PC-3 (cell line): ENCODE measurements at places on chromosomes 7 and 10.

DNA sequence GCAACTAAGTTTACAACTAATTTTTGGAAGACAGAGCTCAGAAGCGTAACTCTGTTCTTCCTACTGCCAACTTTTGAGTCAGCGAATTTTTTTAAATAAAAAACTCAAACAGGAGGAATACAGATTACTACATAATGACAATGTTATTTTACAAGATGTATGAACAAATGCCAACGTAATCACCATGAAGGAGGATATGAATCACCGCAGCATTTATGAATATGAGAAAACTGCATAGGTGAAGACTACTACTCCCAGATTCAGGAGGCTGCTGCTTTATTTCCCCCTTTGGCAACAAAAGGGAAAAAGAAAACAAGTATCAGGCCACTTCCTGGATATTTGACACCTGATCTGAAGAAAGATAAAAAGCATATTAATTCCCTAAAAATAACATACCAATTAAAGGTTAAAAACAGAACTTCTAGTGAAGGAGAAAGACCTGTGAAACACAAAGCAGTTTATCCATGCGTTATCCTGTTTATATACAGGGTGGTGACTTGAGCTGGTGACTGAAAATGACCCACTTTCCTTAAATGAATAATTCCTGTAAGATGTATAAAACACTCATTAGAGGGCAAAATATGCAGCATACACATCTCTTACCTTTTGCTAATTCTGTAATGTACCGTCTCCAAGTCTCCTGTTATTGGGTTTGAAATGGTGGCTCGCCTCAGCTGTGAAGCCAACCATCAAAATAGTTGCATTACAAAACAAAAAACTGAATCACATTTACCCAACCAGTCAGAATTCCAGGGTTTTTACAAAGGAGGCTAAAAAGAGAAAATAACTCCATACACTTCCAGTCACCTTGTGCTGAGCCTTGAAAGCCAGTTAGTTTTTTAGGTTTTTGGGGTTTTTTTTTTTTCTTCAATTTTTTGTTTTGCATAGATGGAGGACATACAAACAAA, 52.0 kb downstream of the P4HA1 start:
- peak; percentile 100 for DNase-seq

DNA sequence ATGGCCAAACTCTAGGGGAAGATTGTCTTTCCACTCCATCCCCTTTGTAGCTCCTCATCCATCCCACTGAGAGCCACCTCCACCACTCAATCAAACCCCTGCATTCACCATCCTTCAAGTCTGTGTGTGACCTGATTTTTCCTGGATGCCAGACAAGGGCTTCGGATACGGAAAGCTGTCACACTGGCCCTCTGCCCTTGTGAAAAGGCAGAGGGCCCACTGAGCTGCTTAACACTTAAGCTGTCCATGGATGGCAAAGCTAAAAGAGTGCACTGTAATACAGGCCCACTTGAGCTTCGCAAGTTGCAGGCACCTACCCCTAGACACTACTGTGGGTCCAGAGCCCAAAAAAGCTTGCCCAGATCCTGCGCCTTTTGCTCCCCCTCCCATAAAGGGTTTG, 237.2 kb downstream of the MAGI2 start:
- DNase-seq, result no peak

DNA sequence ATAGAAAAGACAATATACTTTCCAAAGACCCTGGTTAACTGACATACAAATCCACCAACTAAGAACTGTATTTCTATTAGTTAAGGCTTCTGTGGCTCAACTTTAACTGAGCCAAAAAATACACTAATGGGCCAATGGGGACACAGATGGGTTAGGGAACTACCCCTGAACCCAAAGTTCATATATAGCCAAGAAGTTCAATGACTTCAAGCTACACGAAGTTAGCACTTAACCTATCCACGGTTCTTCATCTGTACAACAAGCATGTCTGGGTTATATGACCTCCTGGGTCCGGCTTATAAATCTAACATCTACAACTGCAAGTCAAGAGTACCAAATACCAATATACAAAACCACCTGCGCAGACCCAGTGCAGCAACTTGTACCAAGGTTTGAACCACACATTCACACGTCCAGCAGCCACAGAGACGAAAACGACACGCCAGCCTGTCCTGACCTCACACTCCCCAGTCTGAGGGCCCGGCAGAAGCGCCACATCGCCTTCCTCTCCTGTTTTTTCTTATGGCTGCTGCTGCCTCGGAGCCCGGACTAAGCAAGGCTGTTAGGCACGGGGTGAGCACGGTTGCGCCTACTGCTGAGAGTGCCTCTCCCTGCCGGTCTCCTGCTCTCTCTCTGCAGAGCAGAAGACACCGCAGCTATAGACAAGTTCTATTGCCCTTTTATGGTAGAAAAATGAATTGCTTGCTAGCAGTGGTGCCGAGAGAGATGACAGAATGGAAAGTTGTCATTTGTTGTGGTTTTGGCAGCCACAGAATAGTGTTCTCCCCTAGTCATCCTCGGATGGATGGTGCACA, 86.3 kb downstream of the RNF216 start:
- no peak for DNase-seq

- DNase-seq, result no peak
Measured at GRCh38 chr10:6819301-6819700, 239.2 kb upstream of the PRKCQ start.

DNA sequence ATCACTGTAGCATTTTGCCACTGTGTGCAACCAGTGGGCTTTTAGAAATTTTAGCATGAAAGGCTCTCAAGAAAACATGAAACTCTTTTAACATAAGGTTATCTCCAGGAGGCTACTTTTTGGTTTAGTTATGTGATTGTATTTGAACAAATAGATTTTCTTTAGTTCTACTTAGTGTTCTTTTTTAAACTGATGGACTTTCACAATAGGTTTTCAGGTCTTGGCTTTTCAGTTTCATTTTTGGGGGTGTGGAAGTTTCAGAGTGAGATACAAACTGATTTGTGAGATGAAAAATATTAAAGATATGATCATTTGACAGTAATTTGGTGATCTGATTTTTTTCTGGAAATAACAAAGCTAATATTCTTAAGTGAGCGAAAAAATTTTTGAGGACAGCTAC, 344.1 kb downstream of the PHF14 start:
- no peak for DNase-seq

- no peak for DNase-seq
Measured at GRCh38 chr10:86265236-86265894, 101.2 kb downstream of the GRID1 start.

DNA sequence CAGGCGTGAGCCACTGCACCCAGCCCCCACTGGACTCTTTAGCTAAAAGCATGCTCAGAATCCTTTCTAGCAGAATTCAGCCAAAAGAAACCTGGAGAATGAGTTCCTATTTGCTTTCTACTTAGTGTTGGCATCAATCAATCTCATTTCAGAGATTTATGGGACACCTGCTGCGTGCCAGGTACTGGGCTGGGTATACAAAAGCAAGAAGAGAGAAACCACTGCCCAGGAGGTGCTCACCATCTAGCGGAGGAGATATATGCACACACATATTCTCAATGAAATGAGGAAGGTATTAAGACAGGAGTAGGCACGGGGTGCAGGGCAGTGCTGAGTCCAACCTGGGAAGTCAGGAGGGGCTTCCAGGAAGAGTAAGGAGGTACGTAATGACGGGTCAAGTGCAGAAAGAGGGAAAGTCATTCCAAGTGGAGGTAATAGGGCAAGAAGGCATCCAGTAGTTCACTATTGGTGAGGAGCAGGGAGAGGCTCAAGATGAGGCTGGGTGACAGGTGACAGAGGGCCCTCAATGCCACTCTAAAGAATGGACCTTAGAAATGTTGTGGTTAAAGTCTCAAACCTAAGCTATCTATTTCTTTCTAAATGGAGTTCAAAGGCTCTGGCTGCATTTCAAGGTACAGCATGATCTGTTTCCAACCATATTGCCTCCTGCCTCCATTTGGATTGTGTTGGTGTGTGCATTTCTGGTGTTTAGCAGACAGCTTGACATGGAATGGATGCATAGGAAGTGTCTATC, 22.1 kb downstream of the ABLIM1 start:
- DNase-seq, result no peak

GRCh38 chr10:83372646-83373045, 766.7 kb upstream of the GHITM start:
- DNase-seq, result no peak

GRCh38 chr7:129556607-129557133, 54.3 kb downstream of the SMKR1 start:
- no peak for DNase-seq

DNA sequence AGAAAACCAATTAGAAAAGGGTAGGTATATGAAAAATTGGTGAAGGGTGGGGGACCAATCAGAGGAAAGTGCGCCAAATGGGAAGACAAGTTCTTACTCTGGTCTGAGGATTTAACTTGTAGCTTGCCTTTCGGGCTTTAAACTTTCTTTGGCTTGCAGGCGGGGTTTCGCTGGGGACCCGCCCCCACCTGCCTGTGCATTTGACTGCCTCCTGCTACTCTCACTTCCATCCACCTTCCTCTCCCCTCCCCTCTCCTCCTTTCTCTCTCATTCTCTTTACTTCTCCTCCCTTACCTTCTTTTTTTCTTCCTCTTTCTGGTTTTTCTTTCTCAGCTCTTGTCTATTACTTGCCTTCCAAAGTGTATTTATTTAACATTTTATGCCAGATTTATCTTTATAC, 278.8 kb downstream of the DNAJB9 start:
- DNase-seq, result no peak
